ENCODE measurements at places on chromosomes 3 and 15. TPM values are rescaled to one million over a fixed set of nuclear protein-coding genes. Genes with fewer than 3 reads are reported as not detected.

The CEP19 gene
- 1.9 TPM for total RNA-seq

- no peak for DNase-seq
Observed at GRCh38 chr15:63870487-63871209, 36.9 kb upstream of the HERC1 start.

DNA sequence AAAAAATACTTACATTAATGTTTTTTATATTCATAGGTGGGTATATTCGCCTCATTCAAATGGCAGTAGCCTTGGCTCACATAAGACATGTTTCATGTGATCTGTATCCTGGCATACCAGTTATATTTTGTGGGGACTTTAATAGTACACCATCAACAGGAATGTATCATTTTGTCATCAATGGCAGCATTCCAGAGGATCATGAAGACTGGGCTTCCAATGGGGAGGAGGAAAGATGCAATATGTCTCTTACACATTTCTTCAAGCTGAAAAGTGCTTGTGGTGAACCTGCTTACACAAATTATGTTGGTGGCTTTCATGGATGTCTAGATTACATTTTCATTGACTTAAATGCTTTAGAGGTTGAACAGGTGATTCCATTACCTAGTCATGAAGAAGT is 3.5 kb downstream of the PDE12 start:
- DNase-seq, result no peak

DNA sequence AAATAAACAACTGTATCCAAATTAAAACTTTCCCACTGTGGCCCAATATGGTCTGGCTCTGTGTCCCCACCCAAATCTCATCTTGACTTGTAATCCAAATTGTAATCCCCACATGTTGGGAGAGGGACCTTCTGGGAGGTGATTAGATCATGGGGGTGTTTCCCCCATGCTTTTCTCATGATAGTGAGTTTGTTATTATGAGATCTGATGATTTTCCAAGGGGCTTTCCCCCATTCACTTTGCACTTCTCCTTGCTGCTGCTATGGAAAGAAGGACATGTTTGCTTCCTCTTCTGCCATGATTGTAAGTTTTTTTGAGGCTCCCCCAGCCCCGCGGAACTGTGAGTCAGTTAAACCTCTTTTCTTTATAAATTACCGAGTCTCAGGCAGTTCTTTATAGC is 55.0 kb downstream of the MINDY4B start:
- no peak for DNase-seq

The ST3GAL6 gene
- 27.1 TPM for total RNA-seq

The CFAP20DC gene
- 0.22 TPM for total RNA-seq

The MME gene
- total RNA-seq, result 4.8 TPM

DNA sequence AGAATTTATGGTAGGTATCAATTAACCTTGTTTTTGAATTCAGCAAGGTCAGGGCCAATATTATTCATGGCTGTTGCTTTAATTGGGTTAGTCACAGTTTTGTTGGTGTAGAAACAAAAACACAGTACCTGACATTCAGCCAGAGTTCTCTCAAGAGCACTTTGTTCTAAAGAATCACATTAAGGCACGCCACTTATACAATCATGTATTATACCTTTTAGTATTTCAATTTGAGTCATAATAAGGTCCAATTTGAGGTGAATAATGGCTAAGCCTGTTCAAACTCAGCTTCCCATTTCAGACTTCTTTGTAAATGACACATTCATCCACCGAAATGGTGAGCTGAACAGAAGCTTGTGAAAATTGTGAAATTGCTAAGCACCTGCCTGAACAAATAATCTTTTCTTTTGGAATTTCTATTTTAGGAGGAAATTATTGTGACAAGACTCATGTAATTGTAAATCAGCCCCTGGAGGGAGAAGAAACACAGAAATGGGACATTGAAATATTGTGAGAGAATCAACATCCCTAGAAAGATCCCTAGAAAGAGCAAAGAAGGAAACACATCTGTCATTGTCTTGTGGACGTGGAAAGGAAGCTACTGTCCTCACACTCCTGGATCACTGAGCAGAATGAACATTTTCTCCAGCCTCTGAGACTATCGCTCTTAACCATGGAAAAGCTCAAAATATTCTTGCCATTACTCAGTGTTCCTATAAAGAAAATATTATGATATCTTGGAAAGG is 29.3 kb downstream of the RIOX2 start:
- DNase-seq, result no peak

DNA sequence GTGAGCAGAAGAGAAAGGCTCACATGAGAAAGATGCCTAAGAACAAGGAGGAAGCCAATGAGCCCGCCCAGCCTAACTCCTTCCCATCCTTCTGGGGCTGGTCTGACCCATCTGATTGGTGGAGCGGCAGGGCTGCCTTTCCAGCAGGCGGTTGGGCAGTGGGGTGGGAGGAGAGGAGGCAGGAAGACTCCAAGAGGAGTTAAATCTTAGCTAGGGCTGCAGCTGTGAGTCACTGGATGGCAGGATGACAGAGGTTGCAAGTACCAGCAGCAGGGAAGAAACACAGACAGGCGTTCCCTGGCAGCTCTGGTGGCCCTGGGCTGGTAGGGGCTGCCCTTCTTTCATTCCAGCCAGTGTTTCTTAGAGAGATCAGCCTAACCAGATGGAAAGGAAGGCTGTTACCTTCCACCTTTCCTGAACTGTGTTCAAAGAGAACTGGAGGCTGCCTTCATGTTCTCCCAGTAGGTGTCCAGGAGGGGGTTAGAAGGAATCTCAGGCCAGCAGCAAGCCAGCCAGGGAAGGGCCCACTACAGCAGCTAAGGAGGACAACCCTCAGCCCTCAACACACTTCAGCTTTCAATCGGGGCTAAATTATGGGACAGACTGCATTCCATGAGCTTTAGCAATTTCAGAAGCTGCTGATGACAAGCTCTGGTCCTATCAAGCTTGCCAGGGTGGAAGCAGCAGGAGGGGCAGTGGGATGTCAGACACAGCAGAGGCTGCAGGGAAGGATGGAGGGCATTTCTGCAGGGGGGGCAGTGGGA is 50.3 kb downstream of the CHSY1 start:
- peak; percentile 93 for DNase-seq

The RAB43 gene
- 3.4 TPM for total RNA-seq

DNA sequence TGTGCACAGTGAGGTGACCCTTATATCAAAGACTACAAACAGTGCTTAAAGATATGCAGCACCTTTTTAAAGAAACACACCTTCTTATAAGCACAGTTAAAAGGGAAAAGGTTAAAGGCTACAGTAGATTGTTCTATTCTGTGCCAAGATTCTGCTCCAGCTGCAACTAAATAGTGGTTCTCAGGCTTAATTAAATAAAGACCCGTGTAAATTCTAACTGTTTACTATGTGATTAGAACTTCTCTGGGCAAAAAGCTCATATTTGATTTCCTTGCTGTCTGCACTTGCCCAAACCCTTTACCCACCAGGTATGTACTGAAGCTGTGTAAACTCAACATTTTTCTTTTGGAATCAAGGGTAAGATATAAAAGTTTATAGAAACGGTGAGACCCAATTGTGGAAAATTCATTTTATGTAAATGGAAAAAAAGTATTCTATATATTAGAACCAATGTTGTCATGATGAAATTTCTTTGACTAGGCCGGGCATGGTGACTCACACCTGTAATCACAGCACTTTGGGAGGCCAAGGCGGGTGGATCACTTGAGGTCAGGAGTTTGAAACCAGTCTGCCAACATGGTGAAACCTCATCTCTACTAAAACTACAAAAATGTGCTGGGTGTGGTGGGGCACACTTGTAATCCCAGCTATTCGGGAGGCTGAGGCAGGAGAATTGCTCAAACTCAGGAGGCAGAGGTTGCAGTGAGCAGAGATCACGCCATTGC is 230.6 kb downstream of the MECOM start:
- DNase-seq, result no peak

DNA sequence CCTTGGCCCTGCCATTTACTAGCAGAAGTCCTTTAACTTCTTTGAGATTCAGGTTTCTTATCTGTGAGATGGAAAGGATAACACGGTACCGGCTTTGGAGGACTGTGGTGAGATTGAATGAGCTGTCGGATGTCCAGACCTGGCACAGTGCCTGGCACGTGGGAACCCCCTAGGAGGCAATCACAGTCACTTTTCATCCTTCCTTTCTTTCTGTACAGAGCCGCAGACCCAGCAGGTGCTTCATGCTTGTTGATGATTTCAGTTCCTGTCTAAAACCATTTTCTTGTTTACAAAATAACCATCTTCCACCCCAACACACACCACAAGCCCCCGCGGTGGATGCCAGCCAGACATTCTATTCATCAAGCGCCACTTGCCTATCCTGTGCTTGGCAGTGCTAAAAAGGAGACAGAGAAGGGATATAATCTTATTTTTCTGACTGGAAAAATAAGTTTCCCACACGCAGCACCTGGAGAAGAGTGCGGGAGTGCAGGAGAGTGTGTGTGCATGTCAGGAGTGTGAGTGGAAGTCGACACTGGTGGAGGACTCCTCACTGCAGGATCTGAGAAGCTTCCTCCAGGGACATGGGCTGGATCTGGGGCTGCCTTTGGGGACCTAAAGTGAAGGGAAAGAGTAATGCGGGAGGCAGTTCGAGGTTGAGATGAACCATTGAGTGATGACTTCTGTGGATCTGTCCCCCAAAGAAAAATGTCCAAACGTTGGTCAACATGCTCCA is 85.7 kb downstream of the ST6GAL1 start:
- DNase-seq, result no peak

The TIMP4 gene
- total RNA-seq, result 23.8 TPM

The SMCO1 gene
- total RNA-seq, result 78.6 TPM

DNA sequence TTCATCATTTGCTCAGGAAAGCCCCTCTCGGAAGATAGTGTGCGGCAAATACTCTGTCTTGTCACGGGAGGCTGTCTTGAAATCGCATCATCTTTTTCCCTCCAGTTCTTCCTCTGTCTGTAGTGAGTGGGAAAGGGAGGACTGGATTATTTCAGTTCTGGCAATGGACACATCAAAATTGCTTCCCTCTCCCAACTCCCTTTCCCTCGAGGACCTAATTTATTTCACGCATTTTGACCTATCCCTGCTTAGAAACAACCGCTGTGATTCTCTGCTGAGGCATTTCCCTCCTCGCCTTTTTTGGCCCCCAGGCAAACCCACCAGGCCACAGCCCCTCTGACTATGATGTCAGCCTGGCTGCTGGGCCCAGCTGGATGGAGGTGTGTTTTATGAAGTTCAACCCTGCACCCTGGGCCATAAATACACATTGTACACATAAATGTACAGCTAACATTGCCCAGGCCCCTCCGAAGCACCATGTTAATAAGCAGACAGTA is 138.7 kb upstream of the LRTM1 start:
- DNase-seq, result no peak

The P2RY13 gene
- total RNA-seq, result 1.0 TPM

DNA sequence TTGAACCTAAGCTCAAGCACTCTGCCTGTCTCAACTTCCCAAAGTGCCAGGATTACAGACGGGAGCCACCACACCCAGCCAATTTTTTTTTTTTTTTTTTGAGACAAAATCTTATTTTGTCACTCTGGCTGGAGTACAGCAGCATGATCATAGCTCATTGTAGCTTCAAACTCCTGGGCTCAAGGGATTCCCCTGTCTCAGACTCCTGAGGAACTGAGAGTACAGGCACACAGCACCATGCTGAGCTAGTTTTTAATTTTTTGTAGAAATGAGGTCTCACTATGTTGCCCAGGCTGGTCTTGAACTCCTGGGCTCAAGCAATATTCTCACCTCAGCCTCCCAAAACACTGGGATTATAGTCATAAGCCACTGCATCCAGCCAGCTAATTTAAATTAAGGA is 36.8 kb upstream of the SUCLG2 start:
- DNase-seq, result no peak

The CLEC3B gene
- total RNA-seq, result 70.8 TPM

- DNase-seq, result no peak
Observed at GRCh38 chr15:76084256-76084655, 24.5 kb downstream of the TMEM266 start.

The UMPS gene
- 9.4 TPM for total RNA-seq

- no peak for DNase-seq
Observed at GRCh38 chr3:136954980-136955780, 2.6 kb upstream of the IL20RB start.

GRCh38 chr3:10263646-10264363 is 15.5 kb downstream of the TATDN2 start:
- DNase-seq, result no peak

DNA sequence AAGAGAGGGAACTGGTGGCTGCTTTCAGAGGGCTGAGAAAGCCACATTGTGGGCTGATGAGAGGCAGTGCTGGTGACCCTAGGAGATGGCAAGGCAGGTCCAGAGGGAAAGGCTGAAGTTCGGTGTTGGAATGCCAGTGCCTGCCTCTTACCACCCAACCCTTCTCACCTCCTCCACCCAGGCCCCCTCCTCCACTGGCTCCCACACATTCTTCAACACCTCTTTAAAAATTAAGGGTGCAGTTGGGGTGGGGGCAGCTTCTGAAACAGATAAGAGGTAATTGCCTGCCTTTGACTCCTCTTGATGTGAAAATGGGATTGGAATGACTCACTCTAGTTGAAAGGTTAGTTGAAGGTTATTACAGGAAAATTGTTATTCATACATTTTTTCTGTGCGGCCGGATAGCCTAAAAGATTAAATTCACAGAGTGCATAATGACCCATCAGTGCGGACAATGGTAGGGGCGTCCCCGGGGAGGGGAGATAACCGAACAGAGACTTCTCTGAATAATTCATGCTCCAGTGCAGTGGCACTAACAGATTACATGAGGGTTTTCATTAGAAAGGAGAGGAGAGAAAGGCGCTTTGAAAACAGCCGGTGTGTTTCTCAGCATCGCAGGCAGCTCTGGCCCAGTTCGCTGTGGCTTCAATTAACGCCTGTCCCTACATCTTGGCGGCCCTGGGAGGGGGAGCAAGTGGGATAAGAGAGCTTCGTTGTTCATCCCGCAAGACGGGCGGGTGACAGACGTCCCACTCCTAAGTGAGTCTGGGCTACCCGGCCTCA is 212.4 kb downstream of the TLE3 start:
- DNase-seq, result no peak

The LIPH gene
- total RNA-seq, result 0.22 TPM

The ARGFX gene
- total RNA-seq, result not detected

DNA sequence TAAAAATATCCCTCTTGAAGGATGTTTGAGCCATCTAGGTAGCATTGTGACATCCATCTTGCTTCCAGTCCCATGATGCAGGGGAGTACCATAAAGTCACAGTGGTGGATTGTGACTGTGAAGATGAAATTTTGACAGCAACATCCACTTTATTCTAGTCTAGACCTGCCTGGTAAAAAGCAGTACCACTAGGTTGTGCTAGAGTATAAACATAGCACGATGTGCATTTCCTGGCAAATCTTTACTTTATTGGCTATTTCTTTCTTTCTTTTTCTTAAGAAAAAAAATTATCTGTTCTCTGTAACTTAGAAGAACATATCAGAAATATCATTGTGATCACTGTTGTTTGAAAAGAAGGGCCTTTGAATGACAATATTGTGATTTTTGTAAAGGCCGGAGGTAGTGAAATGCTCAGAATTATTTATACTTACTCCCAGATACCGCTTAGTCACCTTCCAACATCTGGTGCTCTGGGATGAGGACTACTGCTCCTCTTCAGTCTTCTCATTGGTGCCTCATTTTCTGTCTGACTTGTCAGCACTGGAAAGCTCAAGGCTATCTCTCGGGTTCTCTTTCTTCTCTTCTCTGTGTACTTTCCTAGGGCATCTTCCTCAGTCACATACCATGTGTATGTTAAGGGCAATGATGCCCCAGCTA is 35.6 kb downstream of the AGBL1 start:
- no peak for DNase-seq

The PIGZ gene
- total RNA-seq, result 2.8 TPM
